ENCODE measurements at places on chromosomes 5 and 9. TPM values are rescaled to one million over a fixed set of nuclear protein-coding genes. Genes with fewer than 3 reads are reported as not detected.

GRCh38 chr9:133569121-133569785, 34.7 kb downstream of the ADAMTSL2 start:
- H3K27me3 ChIP-seq = no peaks in the 10 kb centered on the region
- H3K36me3 ChIP-seq = no peaks in the 10 kb centered on the region
- H3K4me1 ChIP-seq = no peaks in the 10 kb centered on the region
- H3K4me3 ChIP-seq = no peak overlapping the region
- no peak overlapping the region for H3K27ac ChIP-seq

GRCh38 chr9:77697238-77697984, 49.3 kb upstream of the GNA14 start:
- no peaks in the 10 kb centered on the region for H3K36me3 ChIP-seq
- no peak for DNase-seq
- H3K4me3 ChIP-seq = no peak overlapping the region
- H3K27me3 ChIP-seq = no peaks in the 10 kb centered on the region
- H3K4me1 ChIP-seq = no peaks in the 10 kb centered on the region

LRRC19 gene
- not detected for total RNA-seq

GRCh38 chr5:66829358-66829674, 233.1 kb downstream of the MAST4 start:
- no peaks in the 10 kb centered on the region for H3K27me3 ChIP-seq
- DNase-seq = no peak
- peaks cover 46% of the 10 kb centered on the region for H3K4me1 ChIP-seq

DNA sequence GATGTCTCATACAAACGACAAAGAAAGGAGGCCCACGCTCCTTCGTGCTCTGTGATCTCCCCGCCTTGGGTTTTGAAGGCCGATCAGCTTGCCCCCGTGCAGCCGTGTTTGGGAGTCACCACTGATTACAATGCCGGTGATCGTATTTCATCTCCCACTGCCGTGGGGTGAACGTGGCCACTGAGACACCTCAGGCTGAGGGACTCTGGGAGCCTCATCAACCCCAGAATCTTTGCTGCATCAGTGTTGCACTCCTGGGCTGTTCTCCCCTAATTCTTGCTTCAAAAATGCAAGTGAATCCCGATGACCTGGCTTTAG, 194.2 kb downstream of the HSPA4 start:
- no peaks in the 10 kb centered on the region for H3K36me3 ChIP-seq
- H3K27me3 ChIP-seq = no peaks in the 10 kb centered on the region
- no peak for DNase-seq
- no peaks in the 10 kb centered on the region for H3K4me1 ChIP-seq

DNA sequence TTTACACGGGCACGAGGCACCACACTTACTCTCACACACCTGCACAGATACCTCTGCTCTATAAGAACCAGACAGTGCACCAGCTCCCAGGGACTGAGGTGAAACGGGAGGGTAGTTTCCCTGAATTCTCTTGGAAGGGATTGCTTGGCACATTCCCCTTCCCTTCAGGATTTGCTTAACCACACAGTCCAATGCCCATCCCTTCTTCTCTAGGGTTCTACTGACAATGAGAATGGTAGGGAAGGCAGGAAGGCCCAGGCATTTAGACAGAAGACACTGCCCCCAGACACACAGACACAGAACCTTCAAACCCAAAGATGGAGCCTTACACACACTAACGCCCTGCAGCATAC, 704 bp upstream of the LHX6 start:
- DNase-seq = no peak
- no peaks in the 10 kb centered on the region for H3K36me3 ChIP-seq
- H3K27ac ChIP-seq = no peak overlapping the region
- H3K4me1 ChIP-seq = peaks cover 17% of the 10 kb centered on the region
- H3K27me3 ChIP-seq = peaks cover 94% of the 10 kb centered on the region
- peak overlapping the region; percentile 62 for H3K4me3 ChIP-seq

RALGDS gene
- 15.5 TPM for total RNA-seq

GRCh38 chr5:19630876-19631275, 357.1 kb downstream of the CDH18 start:
- H3K27me3 ChIP-seq = no peaks in the 10 kb centered on the region
- no peak overlapping the region for H3K27ac ChIP-seq
- H3K4me1 ChIP-seq = no peaks in the 10 kb centered on the region
- no peak overlapping the region for H3K4me3 ChIP-seq

DNA sequence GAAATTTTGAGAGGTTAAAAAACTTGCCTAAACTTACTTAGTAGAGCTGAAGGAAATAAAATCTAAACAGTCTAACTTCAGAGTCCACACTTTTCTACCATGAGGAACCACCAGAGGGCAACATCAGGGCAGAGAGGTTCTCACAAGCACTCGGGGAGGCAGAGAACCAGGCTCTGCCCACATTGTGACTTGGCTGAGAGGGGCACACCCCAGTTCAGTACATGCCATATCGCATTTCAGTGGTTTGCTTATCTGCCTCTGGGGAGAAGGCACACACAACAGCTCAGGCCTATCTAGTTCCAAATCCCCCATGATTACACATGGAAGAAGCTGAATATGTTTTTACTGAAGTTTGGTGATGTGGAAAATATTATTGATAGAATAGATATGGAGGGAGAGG, 49.2 kb downstream of the EQTN start:
- no peaks in the 10 kb centered on the region for H3K4me1 ChIP-seq
- H3K36me3 ChIP-seq = no peaks in the 10 kb centered on the region
- DNase-seq = peak; percentile 82
- H3K4me3 ChIP-seq = no peak overlapping the region
- no peaks in the 10 kb centered on the region for H3K27me3 ChIP-seq

DNA sequence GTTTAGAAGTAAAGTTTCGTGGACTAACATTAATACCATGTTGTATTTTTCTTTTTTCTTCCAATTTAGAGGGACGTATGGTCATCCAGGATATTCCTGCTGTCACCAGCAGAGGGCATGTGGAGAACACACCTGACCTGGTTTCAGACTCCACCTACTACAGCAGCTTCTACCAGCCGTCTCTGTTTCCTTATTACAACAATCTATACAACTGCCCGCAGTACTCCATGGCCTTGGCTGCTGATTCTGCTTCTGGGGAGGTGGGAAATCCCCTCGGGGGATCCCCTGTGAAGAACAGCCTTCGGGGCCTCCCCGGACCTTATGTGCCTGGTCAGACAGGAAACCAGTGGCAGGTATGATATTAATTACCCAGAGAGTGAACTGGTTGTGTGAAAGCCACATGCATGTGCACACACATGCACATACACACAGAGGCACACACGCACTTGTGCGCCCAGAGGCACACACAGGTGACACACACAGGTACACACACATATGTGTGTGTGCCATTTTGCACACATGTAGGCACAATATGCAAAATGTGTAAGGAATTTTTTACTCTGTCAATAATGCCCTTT, 52.4 kb downstream of the DMRT1 start:
- DNase-seq = peak; percentile 81
- H3K27ac ChIP-seq = no peak overlapping the region
- peaks cover 14% of the 10 kb centered on the region for H3K4me1 ChIP-seq
- no peaks in the 10 kb centered on the region for H3K27me3 ChIP-seq
- no peaks in the 10 kb centered on the region for H3K36me3 ChIP-seq
- no peak overlapping the region for H3K4me3 ChIP-seq

SUSD1 gene
- total RNA-seq = 5.1 TPM

ZBED3 gene
- 8.0 TPM for total RNA-seq

GDF9 gene
- total RNA-seq = 0.66 TPM

GRCh38 chr5:150479416-150479815, 28.5 kb upstream of the NDST1 start:
- no peak for DNase-seq
- H3K4me3 ChIP-seq = no peak overlapping the region
- peaks cover 4% of the 10 kb centered on the region for H3K4me1 ChIP-seq
- no peaks in the 10 kb centered on the region for H3K27me3 ChIP-seq

- no peak overlapping the region for H3K27ac ChIP-seq
- no peaks in the 10 kb centered on the region for H3K36me3 ChIP-seq
- no peak for DNase-seq
- H3K4me1 ChIP-seq = no peaks in the 10 kb centered on the region
These were observed 11.1 kb upstream of the MED27 start for GRCh38 chr9:132090771-132091170.

GRCh38 chr5:31397926-31398557, 133.9 kb downstream of the DROSHA start:
- H3K4me1 ChIP-seq = peaks cover 15% of the 10 kb centered on the region
- H3K27ac ChIP-seq = peak overlapping the region; percentile 79
- H3K27me3 ChIP-seq = no peaks in the 10 kb centered on the region
- H3K36me3 ChIP-seq = no peaks in the 10 kb centered on the region
- DNase-seq = no peak
- H3K4me3 ChIP-seq = no peak overlapping the region

DNA sequence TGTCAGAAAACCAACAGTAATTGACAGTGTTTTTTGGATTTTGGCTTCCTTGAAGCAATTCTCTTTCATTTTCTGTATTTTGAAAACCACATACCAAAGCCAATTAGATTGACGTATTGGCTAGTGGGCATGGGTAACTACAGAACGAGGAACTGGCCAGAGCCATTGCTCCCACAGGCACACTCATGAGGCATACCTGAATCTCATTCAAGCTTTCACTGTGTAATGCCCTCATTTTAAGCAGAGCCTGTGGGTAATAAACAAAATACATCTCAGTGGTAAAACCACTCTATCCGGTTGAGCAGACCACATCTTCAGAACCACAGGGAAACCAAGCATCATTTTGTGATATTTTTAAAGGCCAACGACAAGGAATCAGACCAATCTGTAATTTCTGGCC, 394.1 kb downstream of the ZNF608 start:
- no peak for DNase-seq
- H3K36me3 ChIP-seq = no peaks in the 10 kb centered on the region
- no peak overlapping the region for H3K27ac ChIP-seq

CD74 gene
- total RNA-seq = 49.8 TPM

- no peaks in the 10 kb centered on the region for H3K4me1 ChIP-seq
- DNase-seq = no peak
- no peak overlapping the region for H3K4me3 ChIP-seq
- no peaks in the 10 kb centered on the region for H3K36me3 ChIP-seq
- no peak overlapping the region for H3K27ac ChIP-seq
These were observed 84.2 kb downstream of the FBXO38 start for GRCh38 chr5:148467958-148468357.

All from GM23338 (cell line).